ENCODE measurements at places on chromosomes 13 and 19.
A peak's percentile ranks its signal among the peaks of the same experiment; 100 is the strongest.

- DNase-seq: no peak
Measured at GRCh38 chr13:50589651-50590054, 253.8 kb downstream of the DLEU7 start.

GRCh38 chr19:47813304-47813994 is 8.3 kb upstream of the CRX start:
- no peak for DNase-seq

GRCh38 chr13:65330287-65330686 is 1899.8 kb downstream of the PCDH9 start:
- no peak for DNase-seq

DNA sequence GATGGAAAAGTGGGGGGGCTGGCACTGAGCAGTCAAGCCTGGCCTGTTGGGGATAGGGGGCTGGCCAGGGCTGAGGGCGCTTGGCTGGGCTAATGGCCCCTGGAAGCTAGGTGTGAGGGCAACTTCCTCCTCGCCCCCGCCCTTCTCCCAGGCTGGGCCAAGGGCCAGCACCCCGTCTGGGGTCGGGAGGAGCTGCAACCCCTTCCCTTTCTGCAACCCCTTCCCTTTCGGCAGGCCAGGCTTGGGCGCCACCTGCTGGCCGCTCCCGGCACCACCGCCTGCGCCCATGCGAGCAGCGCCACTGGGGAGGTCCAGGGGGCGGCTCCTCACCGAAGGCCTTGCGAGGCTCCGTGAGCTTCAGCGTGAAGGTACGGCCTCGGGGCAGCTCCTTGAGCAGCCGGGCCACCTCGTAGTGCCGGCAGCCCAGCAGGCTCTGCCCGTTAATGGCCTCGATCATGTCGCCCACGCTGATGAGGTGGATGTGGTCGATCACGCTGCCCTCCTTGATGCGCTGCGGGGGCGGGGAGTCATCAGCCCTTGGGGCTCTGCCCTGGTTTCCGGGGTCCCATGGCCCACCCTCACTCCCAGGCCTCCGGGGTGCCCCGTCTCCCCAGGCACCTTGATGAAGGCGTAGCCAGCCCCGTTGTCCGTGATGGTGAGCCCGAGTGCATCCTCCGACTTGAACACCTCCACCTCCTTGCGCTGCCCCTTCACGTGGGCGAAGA is 5.0 kb upstream of the PTGER1 start:
- no peak for DNase-seq

GRCh38 chr13:103788061-103788652 is 721.9 kb upstream of the SLC10A2 start:
- DNase-seq: no peak

GRCh38 chr13:23870356-23871140 is 18.7 kb downstream of the MIPEP start:
- no peak for DNase-seq

GRCh38 chr13:35818633-35819067 is 312.5 kb downstream of the DCLK1 start:
- peak; percentile 2 for DNase-seq

GRCh38 chr13:44287958-44288357 is 85.7 kb upstream of the SERP2 start:
- no peak for DNase-seq

DNA sequence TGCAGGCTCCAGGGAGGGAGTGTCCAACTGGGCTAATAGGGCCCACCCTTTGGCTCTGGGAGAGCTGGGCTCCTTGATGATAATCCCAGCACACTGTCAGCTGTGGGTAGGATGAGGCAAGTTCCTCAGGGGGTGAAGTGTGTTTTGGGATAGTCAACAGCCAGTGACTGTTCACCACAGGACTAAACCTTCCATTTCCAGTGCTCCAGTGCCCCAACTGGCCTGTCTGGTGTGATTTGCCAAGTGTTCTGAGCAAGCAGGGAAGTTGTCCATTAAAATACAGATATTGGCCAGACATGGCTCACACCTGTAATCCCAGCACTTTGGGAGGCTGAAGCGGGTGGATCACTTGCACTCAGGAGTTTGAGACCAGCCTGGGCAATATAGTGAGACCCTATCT is 150.9 kb downstream of the TM9SF2 start:
- no peak for DNase-seq

DNA sequence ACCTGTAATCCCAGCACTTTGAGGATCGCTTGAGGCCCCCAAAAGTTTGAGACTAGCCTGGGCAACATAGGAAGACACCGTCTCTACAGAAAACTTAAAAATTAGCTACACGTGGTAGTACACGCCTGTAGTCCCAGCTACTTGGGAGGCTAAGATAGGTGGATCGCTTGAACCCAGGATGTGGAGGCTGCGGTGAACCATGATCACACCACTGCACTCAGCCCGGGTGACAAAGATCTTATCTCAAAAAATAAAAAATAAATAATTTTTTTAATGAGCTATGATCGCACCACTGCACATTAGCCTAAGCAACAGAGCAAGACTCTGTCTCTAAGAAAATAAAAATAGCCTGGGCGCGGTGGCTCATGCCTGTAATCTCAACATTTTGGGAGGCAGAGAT is 6.6 kb downstream of the RCBTB2 start:
- DNase-seq: no peak

GRCh38 chr13:22454586-22454985 is 726.2 kb upstream of the SGCG start:
- no peak for DNase-seq

DNA sequence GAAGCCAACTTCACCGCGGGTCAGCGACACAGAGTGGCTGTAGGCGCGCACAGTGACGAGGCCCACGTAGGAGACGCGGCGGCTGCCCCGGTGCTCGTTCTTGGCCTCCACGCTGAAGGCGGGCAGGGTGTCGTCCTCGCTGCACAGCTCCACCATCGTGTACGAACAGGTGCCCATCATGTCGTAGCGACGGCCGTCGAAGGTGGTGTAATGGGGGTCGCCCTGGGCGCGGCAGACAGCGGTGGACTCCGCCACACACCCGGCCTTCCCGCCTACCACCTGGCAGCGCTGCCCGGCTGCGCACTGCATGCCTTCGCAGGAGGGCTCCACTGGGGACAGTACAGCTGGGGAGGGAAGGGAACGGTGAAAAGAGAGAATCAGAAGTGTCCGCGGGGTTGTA is 10.0 kb downstream of the FCGBP start:
- DNase-seq: no peak

DNA sequence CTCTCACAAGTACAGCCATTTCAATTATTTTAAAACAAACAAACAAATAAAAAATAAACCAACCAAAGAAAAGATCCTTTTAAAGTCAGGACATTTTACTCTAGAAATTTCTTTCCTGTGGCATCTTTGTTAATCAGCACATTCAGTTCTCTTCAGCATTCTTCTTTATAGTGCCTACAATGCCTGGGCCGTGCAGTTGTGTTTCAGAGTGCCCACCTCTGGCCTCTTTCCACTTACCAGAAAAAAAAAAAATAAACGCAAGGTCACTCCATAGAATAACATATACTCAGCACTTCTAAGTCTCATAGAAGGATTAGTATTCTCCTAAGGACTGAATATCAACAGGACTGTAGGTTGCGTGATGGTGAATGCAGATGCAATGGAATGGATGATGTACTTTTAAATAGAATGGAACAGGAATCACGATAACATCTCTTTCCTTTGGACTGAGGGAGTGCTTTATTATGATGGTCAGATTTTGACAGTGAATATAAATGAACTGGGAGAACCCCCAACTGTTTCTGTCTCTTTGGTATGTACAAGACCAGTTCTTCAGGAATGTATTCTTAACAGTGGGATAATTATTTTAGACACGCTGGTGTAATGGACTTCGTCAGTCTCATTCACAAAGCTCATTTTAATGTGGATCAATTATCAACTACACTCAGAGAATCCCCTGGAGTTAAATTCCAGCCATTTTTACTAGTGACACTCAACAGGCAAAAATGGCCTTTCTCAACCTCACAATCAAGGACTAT is 125.0 kb upstream of the NBEA start:
- no peak for DNase-seq

Data from Panc1 (cell line).